ENCODE measurements at places on chromosomes 7 and 10.

DNA sequence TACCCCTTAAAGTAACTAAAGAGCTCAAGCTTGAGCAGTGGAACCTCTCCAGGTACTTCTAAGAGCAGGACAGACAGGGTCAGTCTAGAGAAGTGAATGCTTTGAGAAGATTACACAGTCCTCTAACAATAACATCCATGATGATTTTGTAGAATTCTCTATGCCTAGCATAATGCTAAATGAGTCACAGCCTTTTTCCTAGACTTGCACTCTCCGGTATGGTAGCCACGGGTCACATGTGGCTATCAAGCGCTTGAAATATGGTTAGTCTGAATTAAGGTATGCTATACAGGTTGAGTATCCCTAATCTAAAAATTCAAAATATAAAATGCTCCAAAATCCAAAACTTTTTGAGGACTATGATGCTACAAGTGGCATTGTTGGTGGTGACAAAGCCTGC lies 166.6 kb upstream of the MKLN1 start:
- no peak for DNase-seq

DNA sequence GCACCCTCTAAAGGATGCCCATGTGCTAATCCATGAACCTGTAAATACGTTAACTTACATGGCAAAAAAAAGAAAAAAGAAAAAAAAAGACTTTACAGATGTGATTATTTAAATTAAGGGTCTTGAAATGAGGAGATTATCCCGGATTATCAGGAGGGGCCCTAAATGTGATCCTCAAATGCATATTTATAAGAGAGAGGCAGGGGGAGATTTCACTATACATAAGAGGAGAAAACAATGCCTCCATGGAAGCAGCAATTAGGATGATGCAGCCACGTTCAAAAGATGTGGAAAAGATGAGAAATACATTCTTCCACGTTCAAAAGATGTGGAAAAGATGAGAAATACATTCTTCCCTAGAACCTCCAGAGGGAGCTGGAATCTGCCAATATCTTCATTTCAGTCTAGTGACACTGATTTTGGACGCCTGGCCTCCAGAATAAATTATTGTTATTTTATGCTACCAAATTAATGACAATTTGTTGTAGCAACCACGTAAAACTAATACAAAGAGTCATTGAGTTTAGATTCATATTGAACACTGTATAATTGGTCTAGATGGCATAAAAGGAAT lies 328.4 kb upstream of the GNAI1 start:
- DNase-seq: no peak

- no peak for DNase-seq
Observed at GRCh38 chr7:122492007-122492406, 187.5 kb upstream of the FEZF1 start.

DNA sequence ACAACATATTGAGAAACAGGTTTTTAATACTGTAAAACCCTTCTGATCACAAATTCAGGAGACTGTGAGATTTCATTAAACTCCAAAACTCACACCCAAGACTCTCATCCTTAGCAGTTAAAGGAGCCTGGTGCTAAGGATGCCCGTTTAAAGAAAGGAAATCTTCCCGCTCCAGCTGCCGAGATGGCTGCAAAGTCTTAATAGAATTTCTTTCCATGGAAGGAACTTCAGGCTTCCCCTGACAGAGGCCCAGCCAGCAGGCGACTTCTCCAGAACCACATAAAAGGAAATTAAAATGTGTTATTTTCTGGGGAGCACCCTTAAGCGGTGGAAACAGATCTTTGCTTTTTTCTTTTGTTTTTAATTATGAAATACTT lies 104.7 kb upstream of the CHST15 start:
- no peak for DNase-seq

DNA sequence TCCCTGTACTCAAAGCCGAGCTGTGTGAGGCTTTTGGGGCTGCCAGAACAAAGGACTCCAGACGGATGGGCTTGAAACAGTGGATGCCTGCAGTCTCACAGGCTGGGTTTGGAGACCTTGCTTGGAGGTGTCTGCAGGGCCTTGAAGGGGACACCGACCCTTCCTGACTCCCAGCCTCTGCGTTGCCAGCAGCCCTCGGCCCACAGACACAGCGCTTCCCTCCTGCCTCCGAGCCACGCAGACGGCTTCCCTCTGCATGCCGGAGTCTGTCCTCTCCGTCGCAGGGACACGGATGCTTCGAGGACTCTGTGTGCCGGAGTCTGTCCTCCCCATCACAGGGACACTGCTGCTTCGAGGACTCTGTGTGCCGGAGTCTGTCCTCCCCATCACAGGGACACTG lies 524.7 kb downstream of the DNAJB6 start:
- no peak for DNase-seq

- DNase-seq: no peak
Observed at GRCh38 chr10:84477398-84478128, 149.2 kb downstream of the CCSER2 start.

DNA sequence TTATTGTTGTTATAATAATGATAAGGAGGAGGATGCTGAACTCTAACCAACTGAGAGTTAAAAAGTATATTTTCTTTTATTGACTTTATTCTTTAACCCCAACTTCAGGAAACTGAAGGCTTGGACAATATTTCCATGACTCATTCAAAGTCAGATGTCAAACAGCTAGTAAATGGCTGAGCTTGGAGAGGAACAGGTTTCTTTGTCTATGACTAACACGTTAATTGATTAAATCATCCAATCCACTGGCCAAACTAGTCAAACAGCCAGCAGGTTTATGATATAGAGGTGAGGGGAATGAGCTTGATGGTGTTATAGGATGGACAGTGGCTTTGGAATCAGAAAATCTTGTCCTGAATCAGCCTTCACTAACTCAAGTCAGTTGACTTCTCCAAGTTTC lies 119.1 kb upstream of the WDR11 start:
- no peak for DNase-seq

DNA sequence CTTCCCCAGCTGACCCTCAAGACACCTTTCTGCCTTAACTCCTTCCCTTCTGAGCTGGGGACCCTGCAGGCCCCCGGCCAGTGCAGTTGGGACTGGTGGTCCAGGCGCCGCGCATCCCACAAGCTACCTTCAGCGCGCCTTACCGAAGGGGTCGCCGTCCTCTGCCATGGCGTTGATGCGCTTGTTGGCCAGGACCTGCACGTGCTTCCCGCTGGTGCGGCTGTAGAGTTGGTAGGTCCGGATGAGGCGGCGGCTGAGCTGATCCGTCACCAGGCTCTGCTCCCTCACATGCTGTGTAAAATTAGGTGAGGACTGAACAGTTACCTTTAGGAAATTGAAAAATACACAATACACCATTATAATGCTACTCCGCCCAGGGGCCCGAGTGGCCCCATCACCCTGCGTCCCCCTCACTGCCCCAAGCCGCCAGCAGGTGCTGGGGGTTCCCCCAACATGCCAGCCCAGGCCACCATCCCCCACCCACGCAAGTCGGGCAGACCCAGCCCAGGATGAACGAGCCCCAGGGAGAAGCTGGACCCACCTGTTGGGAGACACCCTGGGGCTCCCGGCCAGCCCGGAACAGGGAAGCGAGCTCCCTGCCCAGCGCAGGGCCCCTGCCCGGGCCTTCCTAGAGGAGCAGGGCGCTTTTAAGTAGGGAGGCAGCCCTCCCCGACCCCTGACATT lies 1.2 kb downstream of the FGF8 start:
- no peak for DNase-seq

GRCh38 chr10:47347303-47347675 lies 874 bp upstream of the RBP3 start:
- DNase-seq: peak; percentile 2

DNA sequence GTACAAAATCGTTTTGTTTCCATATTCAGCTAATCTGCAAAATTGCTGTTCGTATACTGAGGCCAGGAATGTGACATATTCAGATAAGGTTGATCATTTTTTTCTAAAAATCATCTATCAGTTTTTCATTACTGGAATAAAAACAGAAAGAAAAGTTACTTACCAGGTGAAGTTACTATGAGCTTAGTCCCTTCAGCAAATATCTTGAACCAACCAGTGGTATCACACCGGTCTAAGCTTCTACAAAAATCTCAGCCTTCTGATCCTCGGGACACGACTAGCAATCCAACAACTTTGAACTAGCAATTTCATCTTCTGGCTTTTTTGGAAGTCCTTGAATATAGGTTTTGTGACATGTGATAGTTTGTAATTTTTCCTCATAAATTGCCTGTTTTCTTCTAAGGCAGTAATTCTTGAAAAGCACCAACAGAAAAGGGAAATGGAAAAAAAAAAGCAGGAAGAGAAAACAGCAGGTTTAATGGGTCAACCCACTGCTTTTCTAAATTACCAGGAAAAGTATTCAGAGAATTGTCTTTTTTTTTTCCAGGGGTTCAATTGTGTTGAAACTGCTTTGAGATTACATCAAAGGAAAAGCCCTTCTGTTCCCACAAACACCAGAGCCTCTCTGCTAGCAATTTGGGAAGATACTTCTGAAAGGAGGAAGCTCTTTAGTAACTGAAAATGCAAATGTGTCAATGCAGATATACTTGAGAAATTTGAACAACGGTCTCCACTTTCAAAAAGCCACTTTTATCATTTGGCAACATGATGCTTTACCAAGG lies 2.9 kb upstream of the TARP start:
- no peak for DNase-seq

Measured in dorsolateral prefrontal cortex (tissue), 122 donors.